ENCODE measurements at places on chromosomes 7 and 10.
A peak's percentile ranks its signal among the peaks of the same experiment; 100 is the strongest.

GRCh38 chr10:48843198-48843597 lies 96.4 kb downstream of the LRRC18 start:
- no peak for DNase-seq

DNA sequence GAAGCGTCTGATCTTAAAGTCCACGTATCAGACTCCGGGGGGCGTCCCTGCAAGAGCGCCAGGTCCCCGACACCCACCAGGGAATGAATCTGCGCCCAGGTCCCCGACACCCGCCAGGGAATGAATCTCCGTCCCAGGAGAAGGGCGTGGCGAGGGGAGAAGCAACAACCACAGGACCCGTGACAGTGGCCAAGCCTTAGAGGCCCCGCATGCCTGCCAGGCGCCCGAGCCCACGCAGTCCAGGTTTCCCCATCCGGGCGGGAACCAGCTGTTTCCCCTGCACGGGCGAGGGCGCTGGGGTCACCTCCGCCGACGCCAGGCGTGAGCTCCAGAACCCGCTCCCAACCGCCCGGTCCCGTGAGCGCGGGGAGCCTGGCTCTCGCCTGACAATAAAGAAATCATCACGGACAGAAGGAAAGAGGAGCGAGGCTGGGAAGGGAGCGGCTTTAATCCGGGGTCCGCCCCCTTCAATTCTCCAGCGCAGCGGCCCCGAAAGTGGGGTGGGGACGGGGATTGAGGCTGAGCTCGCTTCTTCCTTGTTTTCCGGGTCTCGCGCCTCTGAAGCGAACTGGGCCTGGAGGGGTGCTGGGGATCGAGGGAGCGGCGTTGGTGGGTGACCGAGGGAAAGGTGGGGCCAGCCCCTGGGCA lies 29.0 kb upstream of the BMS1 start:
- no peak for DNase-seq

DNA sequence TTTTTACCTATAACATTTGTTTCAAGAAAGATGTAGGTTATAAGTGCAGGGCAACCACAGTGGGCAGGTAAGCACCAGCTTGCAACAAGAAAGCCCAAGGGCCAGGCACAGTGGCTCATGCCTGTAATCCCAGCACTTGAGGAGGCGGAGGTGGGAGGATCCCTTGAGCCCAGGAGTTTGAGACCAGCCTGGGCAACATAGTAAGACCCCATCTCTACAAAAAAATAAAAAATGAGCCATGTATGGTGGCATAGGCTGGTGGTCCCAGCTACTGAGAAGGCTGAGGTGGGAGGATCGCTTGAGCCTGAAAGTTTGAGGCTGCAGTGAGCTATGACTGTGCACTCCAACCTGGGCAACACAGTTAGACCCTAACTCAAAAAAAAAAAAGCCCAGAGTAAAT lies 12.8 kb downstream of the BCL7B start:
- DNase-seq: no peak

DNA sequence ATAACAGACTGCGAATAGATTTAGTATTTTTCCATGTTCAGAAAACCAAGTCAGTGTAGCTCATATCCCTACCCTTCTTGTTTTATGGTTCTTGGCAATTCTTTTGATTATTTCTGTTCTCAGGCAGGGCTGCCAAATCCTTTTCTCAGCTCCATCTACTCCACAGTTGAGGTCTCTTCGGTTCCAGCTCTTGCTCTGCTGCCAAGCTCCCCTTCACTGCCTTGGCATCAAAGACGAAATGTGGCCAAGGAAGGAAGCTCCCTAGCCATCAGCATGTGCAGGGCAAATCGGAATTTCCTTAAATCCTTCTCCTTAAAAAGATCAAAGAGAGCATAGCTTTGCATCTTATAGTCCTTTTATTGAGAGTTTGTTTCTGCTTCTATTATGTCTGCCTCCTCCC lies 116.4 kb upstream of the NOBOX start:
- DNase-seq: no peak

DNA sequence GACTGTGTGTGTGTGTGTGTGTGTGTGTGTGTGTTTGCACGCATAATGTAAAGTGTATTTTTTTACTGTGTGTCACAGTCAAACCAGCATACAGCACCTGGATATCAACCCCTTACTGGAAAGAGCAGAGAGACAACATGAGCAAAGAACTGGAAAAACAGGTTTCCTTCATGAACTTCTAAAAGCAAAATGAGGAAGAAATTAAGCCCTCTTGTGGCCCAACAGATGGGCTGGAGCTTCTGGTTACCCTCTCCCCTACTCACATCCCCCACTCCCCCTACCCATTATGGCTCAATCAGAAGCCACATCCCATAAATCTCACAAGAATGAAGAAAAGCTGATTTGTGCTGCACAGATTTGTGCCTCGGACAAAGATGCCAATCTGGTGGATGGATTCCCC lies 36.2 kb downstream of the PDE1C start:
- DNase-seq: no peak

DNA sequence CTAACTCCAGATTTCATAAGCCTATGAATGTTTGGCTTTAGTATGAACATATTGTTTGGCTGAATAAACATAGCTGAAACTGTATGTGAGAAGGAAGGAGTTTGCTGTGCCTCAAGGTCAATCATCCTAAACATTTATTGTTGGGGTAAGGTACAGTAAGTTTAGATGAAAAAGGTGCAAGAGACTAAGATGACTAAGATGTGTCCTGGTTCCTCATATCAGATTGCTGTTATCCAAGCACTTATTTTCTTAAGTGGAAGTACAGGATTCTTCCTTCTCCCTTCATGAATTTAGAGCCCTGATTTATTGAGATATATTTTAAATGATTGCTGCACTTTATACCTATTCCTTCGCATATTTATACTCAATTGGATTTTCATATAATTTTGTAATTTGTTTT lies 12.2 kb downstream of the MDFIC start:
- DNase-seq: no peak

GRCh38 chr7:96203786-96204185 lies 118.1 kb downstream of the SLC25A13 start:
- DNase-seq: no peak

GRCh38 chr7:128363261-128363721 lies 1.8 kb upstream of the PRRT4 start:
- DNase-seq: no peak

- DNase-seq: no peak
These were observed 327.9 kb upstream of the PRKCQ start for GRCh38 chr10:6907877-6908530.

DNA sequence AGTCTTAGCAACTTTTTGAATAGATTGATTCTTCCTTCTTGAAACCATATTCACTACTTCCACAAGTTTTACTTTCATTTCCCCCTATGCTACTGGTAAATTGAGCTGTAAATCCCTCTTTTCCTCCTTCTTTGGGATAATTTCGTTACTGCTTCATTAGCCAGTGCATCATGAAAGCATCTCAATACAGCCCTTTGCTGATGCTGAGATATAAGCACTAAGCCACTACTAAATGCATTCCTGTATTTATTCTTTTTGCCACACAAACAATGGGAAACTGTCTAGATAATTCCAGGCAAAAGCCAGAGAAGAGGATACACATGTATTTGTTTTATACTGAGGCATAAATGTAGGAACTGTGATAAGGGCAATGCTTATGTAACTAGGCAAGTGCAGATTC lies 313.9 kb downstream of the NXPH1 start:
- no peak for DNase-seq

DNA sequence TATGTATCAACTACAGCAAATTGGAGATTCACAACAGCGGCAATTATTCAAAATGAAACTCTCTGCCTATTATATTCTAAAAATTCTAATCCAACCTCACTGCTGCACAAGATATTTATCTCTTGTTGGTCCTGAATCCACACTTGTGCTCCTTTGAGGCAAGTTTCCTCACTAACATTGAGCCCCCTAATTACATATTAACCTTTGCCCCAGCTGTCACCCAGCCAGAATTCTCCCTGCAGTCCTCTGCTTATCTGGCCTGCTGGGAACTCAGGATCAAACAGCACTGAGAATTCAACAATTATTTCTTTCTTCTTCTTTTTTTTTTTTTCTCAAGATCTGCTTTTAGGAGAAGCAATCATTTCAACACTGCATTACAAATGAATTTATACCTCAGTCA lies 21.5 kb upstream of the PLAC9 start:
- DNase-seq: no peak

DNA sequence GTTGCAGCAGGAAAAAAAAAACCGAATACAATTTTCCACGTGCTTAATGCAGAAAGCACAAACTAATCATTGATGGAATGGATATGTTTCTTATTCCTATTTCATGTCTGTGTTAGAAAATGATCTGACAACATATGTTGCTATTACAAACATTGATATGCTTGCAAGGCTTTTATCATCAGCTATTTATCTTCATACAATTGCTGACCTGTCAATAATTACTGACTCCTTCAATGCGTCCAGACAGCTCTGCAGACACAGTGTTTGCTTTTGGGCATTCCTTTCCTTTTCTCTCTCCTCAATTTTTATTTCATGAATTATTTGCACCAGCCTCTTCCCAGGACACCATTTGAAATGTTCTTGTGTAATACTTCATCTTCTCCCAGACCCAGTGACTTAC lies 246.2 kb downstream of the SEC23IP start:
- no peak for DNase-seq

GRCh38 chr10:72930276-72930675 lies 24.3 kb downstream of the PLA2G12B start:
- no peak for DNase-seq

DNA sequence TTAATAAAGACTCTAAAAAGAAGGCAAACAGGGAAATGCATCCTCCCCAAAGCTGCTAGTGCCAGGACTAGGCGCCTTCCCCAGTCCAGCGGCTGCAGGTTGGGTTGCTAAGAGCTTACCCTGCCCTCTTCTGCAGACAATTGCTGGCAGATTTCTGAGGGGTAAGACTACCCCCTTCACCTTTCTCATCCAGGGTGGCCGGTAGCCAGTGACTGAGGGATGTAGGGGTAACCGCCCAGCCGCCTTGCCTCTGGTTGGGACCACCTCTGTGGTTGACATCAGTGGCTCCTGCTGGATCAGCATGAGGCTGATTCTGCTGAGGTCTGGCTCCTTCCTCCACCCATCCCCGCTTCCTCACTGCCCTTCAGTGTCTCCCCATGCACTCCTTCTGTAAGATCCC lies 71.2 kb downstream of the ADCYAP1R1 start:
- no peak for DNase-seq

DNA sequence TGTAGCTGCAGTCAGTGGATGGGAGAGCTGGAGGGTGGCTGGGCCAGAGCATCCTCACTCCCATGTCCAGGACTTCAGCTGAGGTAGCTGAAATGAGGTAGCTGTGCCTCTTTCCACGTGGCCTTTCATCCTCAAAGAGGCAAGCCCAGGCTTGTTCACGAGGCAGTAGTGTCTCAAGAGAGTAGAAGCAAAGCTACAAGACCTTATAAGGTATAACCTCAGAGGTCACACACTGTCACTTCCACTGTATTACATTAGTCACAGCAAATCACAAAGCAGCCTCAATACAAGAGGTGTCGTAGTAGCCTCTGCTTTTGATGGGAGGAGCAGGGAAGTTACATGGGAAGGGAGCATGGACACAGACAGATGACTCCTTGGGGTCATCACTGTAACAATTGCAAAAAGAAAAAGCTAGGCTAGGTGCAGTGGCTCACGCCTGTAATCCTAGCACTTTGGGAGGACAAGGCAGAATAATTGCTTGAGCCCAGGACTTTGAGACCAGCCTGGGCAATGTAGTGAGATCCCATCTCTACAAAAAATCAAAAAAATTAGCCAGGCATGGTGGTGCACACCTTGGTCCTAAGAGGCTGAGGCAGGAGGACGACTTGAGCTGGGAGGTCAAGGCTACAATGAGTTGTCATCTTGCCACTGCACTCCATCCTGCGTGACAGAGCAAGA lies 97.5 kb downstream of the SKIDA1 start:
- no peak for DNase-seq

GRCh38 chr7:142602756-142603155 lies 146.5 kb upstream of the PRSS1 start:
- no peak for DNase-seq

GRCh38 chr10:77715088-77715487 lies 77.5 kb upstream of the KCNMA1 start:
- DNase-seq: no peak

DNA sequence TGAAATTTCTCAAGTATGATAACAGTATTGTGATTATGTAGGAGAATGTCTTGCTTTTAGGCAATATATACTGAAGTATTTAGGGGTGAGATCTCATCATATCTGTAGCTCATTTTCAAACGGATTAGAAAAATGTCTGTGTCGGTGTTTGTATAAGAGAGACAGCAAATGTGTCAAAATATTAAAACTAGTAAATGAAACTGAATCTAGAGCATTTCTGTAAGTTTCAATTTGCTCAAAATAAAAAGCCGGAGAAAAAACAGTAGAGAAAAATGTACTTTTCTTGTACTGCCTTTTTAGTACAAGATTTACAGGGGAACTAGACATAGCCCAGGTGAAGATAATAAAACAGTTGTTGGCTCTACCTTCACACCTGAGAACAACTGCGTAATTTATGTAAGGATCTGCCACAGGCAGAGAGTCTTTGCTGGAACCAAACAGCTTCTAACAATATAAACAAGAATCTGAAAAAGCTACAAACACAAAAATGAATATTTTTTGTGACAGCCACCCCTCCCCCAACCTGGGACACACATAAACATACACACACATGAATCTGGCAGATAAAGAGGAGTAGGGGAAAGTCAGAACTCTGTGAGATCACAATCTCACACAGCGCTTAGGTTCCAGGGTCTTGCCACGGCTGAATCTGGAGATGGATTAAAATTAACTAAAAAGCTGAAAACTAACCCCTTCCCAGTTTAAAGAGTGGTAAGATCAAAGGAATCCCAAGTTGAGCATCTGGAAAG lies 153.3 kb downstream of the AVL9 start:
- no peak for DNase-seq

DNA sequence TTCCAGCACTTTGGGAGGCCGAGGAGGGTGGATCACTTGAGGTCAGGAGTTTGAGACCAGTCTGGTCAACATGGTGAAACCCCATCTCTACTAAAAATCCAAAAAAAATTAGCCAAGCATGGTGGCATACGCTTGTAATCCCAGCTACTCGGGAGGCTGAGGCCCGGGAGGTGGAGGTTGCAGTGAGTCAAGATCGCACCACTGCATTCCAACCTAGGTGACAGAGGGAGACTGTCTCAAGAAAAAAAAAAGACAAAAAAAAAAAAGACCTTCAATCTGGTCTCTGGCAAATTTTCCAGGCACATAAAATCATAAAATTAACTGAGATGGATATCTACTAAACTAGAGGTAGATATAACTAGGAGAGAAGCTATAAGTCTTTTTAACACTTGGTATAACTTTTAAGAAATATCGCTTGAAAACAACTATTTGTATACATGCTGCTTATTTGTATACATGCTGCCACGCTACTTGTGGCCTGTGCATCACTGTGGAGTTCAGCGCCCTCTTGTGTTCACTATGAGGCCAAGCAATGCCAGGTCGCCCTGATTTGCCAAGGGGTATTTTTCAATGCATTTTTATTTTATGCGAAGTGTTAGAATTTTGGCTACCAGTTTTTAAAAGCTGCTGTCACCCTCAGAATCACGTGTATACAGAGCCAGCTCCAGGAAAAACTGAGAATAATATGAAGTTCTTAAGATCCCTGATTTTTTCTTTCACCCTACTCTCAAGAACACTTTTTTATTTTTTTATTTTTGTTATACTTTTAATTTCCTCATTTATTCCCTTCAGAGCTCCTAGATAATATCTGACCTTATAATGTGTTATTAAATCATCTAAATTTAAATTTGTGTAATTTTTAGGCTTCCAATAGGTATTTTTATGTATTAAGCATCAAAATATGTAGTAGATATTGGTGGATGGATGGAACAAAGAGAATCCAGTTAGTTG lies 26.7 kb downstream of the CYCS start:
- peak; percentile 50 for DNase-seq

- no peak for DNase-seq
These were observed 222.0 kb downstream of the LHFPL3 start for GRCh38 chr7:104550362-104550761.

- DNase-seq: no peak
These were observed 54.4 kb downstream of the MCMBP start for GRCh38 chr10:119817991-119818888.

Data from T-helper 2 cell (primary cell).